ENCODE measurements at places on chromosomes 5 and 9.

DNA sequence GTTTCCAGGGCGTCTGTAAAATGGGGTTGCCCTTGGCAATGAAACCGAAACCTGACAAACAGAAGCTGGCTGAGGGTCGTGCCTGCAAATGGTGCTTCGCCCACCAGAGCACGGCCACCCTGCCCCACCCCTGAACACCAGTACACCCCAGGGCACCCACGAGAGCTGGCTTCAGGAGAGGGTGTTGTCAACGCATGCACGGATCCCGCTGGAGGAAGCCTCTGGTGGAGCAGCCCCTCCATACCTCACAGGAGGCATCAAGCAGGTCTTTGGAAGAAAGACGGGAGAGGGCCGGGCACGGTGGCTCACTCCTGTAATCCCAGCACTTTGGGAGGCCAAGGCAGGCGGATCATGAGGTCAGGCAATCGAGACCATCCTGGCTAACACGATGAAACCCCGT is 8.6 kb downstream of the SLC6A3 start:
- DNase-seq = no peak

GRCh38 chr9:126415741-126416370 is 89.2 kb downstream of the MVB12B start:
- DNase-seq = no peak

DNA sequence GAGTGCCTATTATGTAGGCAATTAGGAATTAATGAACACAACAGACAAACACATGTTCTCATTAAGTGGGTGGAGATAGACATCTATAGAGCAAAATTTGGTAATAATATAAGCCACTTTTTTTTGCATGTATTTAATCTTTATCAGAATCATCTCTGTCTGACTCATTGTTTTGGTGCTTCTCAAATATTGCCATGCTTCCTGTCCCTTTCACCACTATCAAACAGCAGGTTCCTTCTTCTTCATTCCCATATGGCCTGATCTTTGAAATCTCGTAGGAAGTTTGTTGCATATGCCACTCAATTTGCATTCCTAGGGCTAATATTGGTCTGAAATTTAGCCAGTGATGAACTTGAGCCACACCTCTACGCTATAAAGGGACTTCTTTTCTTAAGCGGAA is 128.9 kb upstream of the SPEF2 start:
- DNase-seq = no peak

DNA sequence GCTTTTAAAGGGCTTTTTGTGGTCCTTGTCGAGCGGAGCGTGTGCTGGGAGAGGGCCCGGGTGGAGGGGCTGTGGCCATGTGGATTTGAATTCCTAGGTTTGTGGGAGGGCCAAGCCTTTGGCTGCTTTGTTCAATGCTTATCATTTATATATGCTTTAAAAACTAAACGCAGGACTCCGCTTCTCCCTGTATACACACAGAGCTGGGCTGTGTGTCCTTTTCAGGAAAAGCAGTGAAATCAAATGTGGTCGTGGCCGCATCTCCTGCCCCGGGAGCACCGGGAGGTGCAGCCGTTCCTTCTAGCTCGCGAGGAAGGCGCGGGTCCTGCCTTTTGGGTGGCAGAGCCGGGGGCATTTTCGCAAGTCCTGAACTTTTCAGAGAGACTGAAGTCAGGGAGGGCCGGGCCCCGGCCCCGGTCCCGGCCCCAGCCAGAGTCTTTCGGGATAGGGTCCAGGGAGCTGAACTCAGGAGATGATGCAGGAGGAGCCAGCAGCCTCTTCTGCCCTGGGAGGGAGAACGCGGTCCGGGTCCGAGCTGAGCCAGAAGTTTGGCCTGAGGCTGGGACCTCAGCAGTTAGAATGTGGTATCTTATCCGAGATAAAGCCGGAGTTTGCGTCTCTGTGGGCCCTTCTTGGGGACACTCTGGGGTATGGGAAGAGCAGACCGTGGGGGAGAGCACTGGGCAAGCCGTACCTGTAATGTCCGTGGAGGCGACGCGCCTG is 158.8 kb downstream of the C9orf152 start:
- DNase-seq = no peak

DNA sequence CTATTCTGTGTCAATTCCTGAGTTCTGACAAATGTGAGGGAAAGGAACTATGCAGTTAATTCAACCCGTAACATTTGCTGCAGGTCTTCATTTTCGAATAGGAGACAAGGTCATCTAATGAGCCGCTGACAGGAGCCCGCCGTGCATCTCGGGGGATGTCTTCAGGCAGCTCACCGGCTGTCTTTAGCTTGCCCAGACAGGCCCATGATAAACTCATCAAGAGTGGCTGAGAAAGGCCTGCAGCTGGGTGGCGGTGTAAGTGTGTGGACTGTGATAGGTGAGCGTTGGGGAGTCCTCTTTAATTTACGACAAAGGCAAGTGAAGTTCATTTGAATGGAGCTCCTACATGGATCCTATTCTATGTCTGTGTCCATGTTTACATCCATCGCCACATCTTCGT is 190.5 kb downstream of the ADCY2 start:
- DNase-seq = no peak

GRCh38 chr5:37637165-37637845 is 202.5 kb downstream of the GDNF start:
- no peak for DNase-seq

DNA sequence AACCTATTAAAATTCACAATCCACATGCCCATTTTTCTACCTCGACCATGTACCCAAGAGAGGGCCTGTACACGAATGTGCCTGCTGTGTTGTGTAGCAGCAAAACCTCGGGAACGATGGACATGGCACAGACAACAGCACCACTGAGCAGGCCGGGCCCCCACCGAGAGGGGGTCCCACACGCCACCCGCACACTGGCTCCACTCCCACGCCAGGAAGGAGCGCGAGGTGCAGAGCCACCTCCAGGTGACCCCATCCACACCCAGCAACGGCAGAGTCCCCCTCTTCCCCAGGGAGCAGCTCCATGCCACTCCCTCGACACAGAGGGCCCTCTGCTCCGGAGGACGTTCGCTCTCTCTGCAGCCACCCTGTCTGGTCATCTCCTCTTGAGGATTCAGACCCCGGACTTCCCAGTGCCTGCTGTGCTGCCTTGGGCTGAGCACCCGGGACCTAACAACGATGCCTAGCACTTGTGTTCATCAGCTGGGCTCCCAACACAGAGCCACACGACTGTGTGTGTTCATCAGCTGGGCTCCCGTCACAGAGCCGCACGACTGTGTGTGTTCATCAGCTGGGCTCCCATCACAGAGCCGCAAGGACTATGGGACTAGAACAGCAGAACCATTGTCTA is 25.3 kb upstream of the ADAMTS2 start:
- no peak for DNase-seq

GRCh38 chr5:145979270-145980223 is 43.2 kb downstream of the SH3RF2 start:
- DNase-seq = no peak

DNA sequence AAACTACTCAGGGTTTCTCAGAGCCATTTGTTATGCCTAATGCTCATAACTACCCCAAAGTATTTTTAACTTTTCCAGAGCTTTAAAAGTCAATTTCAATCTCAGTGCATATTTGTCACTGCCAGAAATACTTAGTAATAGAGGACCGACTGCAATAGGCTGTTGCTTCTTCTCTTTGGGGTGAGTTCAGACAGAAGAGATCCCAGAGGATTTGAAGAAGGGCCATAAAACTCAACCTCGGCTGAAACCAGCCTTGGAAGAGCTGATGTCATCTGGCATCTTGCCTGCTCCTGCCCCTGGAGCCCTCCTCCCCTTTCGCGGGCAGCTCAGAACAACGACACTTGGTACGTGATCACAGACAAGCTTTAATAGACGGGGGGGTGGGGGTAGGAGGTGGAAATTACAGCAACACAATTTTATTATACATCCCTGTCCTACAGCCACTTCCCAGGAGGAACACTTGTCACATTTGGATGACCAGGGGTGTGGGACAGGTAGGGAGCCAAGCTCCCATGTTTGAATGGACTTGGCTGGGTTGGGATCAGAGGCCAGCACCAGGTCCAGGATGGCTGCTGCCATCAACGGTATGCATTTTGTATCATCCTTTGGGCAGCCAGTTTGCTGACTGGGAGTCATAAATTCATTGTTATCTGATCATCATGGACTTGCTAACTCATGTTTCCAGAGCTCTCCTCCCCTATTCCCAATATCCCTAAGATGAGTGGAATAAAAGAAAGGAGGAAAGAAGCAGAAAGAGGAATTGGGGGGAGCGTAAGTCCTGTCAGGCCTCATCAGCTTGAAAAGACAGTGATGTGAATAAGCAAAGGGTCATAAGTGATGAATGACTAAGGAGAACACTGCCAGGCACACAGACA is 186.6 kb upstream of the PANK3 start:
- no peak for DNase-seq

DNA sequence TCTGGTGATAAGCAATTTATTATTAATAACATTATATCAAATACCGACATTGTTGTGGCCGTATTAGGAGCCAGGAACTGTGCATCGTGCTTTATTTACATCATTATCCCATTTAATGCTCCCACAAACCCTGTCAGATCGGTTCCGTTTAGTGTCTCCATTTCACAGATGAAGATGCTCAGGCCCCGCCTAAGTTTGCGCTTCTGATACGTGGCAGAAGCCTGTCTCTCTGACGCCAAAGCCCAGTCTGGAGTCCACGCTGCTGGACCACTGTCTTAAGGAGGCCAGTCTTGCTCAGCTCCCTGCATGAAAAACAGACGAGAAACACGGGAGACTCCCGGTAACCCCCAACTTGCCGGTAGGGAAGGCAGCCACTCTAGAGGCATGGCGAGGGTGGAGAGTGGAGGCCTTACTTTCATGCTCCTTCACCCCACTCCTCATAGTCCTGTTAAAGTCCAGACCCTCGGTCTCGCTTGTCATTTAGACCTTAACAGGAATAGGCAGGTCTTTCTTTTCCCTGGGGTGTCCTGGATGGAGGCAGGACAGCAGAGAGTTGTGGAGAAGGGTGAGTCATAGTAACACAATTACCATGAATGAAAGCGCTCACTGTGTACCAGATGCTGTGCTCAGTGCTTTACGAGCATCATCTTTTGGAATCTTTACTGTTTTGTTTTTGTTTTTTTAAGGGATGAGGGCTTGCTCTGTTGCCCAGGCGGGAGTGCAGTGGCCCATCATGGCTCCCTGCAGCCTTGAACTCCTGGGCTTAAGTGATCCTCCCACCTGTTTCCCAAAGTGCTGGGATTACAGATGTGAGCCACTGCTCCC is 872 bp downstream of the TXNDC15 start:
- peak; percentile 35 for DNase-seq

DNA sequence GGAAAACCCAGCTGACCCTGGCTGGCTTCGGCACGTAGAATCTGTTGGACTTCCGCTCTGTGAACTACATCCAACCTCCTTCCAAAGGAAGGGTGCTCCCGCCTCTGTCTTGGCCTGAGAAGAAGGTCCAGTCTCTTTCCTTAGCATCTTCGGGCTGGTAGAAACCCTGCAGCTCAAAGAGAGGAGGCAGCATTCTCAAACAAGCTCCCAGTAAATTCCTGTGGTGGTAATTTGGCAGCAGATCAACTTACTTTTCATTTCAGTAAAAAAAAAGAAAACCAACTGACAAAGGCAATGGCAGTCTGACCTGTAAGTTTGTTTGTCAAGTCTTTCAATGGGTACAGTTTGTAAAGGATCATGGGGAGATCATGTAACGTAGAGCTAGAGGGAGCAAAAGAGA is 176.7 kb downstream of the MED10 start:
- DNase-seq = no peak

Data from omental fat pad (tissue), 4 donors.